ENCODE measurements at places on chromosomes 7 and 10. TPM values are rescaled to one million over a fixed set of nuclear protein-coding genes. Genes with fewer than 3 reads are reported as not detected.

- peak overlapping the region; percentile 89 for H3K4me3 ChIP-seq
- H3K4me1 ChIP-seq, result peaks cover 15% of the 10 kb centered on the region
- H3K27ac ChIP-seq, result peak overlapping the region; percentile 70
- DNase-seq, result no peak
- H3K27me3 ChIP-seq, result no peaks in the 10 kb centered on the region
Measured at GRCh38 chr7:23299770-23300300, 696 bp downstream of the MALSU1 start.

DNA sequence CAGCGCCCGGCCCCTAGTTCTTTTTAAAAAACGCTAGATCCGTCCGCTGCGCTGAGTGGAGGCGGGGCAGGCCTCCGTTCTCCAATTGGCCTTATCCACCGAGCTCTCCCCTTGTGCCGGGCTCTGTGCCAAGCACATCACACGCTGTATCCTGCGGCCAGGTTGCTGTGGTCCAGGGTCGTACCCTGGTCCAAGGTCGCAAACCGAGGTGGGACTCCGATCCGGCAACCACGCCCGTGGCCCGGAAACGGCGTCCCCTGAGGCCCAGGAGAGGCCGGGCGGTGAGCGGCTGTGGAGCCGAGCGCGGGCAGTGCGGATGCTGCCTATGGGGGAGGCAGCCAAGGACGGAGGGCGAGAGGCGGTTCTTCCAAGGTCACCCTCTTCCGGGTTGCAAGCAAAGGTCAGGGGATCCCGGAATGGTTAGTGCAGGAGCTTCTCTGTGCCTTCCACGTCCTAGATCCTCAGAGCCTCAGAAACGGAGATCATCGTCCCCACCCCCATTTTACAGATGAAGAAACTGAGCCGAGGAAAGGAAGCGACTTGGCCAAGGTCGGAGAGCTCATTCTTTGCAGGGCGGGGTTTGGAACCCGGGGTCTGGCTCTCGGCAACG lies 72.4 kb upstream of the LRRC4 start:
- H3K4me1 ChIP-seq, result peaks cover 14% of the 10 kb centered on the region
- peaks cover 8% of the 10 kb centered on the region for H3K27me3 ChIP-seq
- H3K27ac ChIP-seq, result no peak overlapping the region
- no peaks in the 10 kb centered on the region for H3K36me3 ChIP-seq
- H3K4me3 ChIP-seq, result peak overlapping the region; percentile 37

DNA sequence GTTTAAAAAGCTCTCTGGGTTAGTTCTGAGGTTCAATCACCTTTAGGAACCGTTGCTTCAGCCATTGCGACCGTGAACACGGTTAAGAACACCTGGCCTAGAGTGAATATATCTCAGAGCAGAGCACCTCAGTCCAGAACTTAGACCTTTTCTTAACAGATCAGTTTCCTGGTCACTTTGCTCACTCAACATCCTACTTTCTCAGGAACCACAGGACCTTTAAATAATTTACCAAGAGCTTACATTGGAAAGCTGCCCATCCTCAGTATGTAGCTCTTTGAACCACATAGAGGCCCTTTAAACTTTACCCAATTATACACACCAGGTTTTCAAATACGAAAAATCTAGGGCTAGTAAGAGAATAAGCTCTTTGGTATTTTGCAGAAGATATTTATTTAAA lies 153.2 kb downstream of the NRBF2 start:
- H3K36me3 ChIP-seq, result no peaks in the 10 kb centered on the region
- peak; percentile 63 for DNase-seq
- H3K4me3 ChIP-seq, result no peak overlapping the region
- H3K4me1 ChIP-seq, result no peaks in the 10 kb centered on the region
- H3K27ac ChIP-seq, result no peak overlapping the region
- no peaks in the 10 kb centered on the region for H3K27me3 ChIP-seq

- H3K36me3 ChIP-seq, result no peaks in the 10 kb centered on the region
- H3K4me3 ChIP-seq, result no peak overlapping the region
- DNase-seq, result no peak
- no peaks in the 10 kb centered on the region for H3K4me1 ChIP-seq
Measured at GRCh38 chr10:76017026-76017732, 585.8 kb downstream of the LRMDA start.

DNA sequence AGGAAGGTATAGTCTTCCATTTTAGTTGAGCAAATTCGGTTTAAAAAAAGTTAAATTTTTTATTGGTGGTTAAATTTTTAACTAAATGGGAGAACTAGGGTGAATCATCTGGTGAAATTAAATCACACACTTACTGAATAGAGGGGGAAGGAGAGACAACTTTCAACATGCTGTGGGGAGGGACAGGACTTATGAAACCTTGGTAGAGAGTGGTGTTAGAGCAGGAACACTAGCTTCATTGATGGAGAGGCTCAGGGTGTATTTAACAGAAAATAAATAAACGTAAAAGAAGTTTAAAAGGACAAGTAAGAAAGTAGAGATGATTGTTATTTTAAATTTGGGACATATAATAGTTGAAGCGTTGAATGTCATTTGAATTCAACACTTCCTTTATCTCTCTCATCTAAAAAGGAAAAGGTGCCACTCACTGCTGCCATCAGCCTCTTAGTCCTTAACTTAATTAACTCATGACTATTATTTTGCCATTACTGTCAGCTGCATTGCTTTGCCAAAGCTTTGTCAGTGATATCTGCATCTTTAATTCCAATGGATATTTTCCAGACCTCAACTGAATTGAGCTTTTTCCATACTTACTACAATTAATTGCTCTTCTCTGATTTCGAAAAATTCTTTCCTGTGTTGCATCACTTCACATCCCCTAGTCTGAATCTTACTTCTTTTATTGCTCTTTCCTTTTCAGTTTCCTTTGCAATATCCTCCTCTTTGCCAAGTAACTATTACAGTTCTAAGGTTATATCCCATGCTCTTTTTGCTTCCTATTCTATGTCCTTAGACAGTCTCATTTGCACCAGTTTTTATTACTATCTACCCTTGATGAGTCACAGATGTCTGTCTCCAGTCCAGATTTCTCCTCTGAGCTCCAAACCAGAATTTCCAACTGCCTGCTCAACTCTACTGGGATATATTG lies 71.7 kb downstream of the GNAT3 start:
- no peak overlapping the region for H3K4me3 ChIP-seq
- no peaks in the 10 kb centered on the region for H3K36me3 ChIP-seq
- no peak overlapping the region for H3K27ac ChIP-seq
- no peaks in the 10 kb centered on the region for H3K4me1 ChIP-seq
- H3K27me3 ChIP-seq, result no peaks in the 10 kb centered on the region

DNA sequence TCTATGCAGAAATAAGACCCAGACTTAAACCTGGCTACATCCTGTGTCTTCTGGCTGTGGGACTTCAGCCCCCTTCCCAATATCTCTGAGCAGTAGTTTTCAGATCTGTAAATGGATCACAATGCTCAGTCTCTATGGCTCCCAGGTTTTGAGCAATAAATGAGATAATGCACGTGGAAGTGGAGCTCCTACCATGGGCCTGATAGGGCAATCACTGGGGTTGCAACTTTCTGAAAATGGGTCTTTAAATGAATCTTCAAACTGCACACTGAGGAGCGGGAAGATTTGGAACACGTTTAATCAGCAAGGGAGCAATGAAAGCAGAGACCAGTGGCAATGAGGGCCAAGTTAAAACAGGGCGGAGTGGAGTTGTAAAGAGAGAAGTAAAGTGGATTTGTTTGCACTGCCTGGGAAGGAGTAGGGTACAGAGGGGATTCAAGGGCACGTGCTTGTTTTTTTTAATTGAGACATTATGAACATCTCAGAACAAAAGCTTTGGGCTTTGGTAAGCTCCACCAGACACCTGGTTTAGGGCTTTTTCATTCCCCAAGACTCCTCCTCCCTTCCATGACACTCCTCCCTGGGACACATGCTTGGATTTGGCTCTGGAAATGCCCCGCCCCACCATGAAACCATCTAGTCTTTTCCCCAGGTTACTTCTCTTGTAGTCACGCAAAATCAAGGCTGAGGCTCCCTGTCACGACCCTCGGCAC lies 42.7 kb downstream of the PAPSS2 start:
- DNase-seq, result no peak
- H3K4me3 ChIP-seq, result no peak overlapping the region
- H3K4me1 ChIP-seq, result peaks cover 7% of the 10 kb centered on the region
- H3K36me3 ChIP-seq, result peaks cover 6% of the 10 kb centered on the region
- no peak overlapping the region for H3K27ac ChIP-seq

DNA sequence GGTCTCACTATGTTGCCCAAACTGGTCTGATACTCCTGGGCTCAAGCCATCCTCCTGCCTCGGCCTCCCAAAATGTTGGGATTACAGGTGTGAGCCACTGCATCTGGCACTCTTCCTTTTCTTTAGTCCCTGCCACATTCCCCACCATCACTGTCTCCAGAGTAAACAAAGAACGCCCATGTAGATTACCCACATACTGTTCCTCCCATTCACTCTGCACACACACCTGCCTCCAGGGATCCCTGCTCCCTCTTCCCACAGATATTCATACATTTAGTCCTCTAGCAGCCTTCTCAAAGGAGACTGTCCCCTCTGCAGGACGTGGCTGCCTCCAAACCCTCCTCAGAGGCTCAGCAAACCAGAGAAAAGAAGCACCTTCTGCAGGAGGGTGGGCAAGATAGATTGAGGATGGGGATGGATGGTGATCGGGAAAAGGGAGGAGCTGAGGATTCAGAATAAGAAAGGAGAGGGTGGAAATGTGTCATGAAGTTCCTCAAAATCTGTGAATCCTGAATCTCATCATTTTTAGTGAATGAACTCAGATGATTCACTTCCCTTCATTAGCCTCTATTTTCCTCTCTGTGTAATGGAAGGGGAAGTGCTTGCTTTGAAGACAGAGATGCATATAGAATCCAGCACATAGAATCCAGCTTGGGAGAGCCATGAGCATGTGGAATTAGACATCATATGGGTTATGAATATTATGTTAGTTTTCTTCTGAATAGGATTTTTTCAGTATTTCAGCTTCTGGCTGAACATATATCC lies 5.5 kb upstream of the PLAU start:
- H3K4me1 ChIP-seq, result peaks cover 48% of the 10 kb centered on the region
- no peak for DNase-seq
- no peaks in the 10 kb centered on the region for H3K27me3 ChIP-seq
- H3K36me3 ChIP-seq, result no peaks in the 10 kb centered on the region
- peak overlapping the region; percentile 97 for H3K27ac ChIP-seq
- no peak overlapping the region for H3K4me3 ChIP-seq

DNA sequence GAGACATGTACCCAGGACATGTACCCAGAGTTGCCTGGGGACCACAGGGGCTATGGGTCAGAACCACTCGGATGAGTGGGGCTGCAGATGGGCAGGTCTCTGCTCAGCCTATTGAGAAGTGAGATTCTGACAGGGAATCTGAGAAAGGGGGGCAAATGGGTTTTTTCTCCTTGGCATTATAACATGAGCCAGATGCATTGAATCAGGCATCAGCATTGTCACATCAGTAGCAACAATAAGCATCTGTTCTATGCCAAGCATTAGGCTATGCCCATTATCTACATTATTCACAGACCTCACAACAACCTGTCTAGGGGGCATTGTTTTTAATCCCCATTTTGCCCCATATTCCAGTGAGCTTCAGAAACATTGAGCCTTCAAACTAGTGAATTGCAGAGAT lies 108.2 kb downstream of the PLCE1 start:
- H3K27ac ChIP-seq, result no peak overlapping the region
- H3K36me3 ChIP-seq, result no peaks in the 10 kb centered on the region
- H3K27me3 ChIP-seq, result no peaks in the 10 kb centered on the region
- H3K4me1 ChIP-seq, result peaks cover 9% of the 10 kb centered on the region

- no peak for DNase-seq
- H3K4me1 ChIP-seq, result peaks cover 6% of the 10 kb centered on the region
- H3K27me3 ChIP-seq, result peaks cover 2% of the 10 kb centered on the region
Measured at GRCh38 chr10:69213591-69214311, 6.4 kb upstream of the HKDC1 start.

DNA sequence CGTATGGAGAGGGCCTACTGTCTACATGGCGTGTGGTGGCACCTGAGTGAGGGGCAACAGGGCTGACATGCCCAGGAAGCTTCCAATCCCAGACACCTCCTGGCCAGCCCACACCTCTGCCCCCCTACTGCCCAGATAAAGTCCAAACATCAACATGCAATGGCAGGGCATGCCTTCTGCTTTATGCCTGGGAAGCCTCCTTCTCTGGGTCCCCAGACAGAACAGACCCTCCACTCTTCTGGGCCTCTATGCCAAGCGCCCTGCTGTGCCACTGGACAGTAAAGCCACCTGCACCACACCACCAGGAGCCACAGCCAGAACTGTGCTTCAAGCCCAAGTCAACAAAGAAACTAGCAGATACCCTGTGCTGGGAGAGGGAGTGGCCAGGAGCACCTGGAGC lies 12.5 kb downstream of the TMEM72 start:
- no peaks in the 10 kb centered on the region for H3K4me1 ChIP-seq
- H3K4me3 ChIP-seq, result no peak overlapping the region
- peaks cover 4% of the 10 kb centered on the region for H3K27me3 ChIP-seq
- DNase-seq, result no peak
- no peak overlapping the region for H3K27ac ChIP-seq
- no peaks in the 10 kb centered on the region for H3K36me3 ChIP-seq

GRCh38 chr7:150369748-150370501 lies 1.3 kb downstream of the REPIN1 start:
- peak overlapping the region; percentile 68 for H3K27ac ChIP-seq
- peaks cover 6% of the 10 kb centered on the region for H3K36me3 ChIP-seq
- peaks cover 29% of the 10 kb centered on the region for H3K4me1 ChIP-seq
- DNase-seq, result no peak

DNA sequence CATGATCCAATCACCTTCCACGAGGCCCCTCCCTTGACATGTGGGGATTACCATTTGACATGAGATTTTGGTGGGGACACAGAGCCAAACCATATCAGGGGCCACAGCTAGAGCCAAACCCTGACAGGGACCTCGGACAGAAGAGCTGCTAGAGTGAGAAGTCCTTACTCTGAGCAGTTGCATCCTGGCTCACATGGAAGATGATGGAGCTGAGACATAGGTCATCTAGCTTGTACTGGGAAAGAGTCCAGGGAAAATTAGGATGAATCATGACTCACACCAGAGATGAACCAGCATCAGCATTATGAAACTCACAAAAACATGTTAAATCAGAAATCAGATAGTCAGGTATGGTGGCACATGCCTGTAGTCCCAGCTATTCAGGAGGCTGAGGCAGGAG lies 12.8 kb upstream of the FMC1 start:
- no peak overlapping the region for H3K4me3 ChIP-seq
- H3K27ac ChIP-seq, result no peak overlapping the region
- no peaks in the 10 kb centered on the region for H3K36me3 ChIP-seq
- no peaks in the 10 kb centered on the region for H3K4me1 ChIP-seq

- H3K27ac ChIP-seq, result no peak overlapping the region
- no peaks in the 10 kb centered on the region for H3K4me1 ChIP-seq
- H3K27me3 ChIP-seq, result no peaks in the 10 kb centered on the region
- DNase-seq, result no peak
Measured at GRCh38 chr10:2414039-2414438, 653.3 kb upstream of the PFKP start.

Gene PSMA2
- 119 TPM for total RNA-seq

Gene ARF5
- 111 TPM for total RNA-seq

Gene FAM180A
- total RNA-seq, result not detected

Gene CDNF
- total RNA-seq, result 2.0 TPM

Gene ASL
- total RNA-seq, result 27.7 TPM

Gene GJC3
- not detected for total RNA-seq

Gene TRIL
- 0.72 TPM for total RNA-seq

Gene HGF
- not detected for total RNA-seq

Gene PON1
- 1.00 TPM for total RNA-seq

Gene IL2RA
- not detected for total RNA-seq

Gene ADRB1
- 0.62 TPM for total RNA-seq

Gene ZNF239
- 5.7 TPM for total RNA-seq

Gene MBL2
- not detected for total RNA-seq

Gene FGFR2
- 11.8 TPM for total RNA-seq
